ENCODE measurements at places on chromosomes 13 and 19.

DNA sequence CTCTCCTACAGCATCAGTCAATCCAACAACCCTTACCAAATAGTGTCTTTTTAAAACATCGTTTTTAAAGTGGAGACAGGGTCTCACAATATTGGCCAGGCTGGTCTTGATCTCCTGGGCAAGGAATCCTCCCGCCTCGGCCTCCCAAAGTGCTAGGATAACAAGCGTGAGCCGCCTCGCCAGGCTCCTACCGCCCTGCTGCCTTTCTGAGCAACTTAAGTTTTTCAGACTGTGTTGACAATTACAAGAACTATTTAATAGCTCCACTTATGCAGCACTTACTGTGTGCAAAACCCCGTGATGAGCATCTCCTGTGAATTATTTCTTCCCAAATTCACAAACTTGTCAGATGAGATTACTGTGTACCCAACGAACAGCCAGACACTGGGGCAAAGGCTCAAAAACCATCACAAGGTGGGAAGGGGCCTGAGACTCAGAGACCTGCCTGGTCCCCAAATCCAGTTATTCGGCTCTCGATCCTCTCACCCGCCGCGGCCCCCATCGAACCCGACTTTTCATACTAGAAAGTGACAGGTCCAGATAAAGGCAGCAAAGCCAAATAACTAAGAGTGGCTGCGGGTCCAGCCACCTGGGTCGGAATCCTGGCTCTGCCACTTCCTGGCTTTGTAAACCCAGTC is 581 bp downstream of the RPL18 start:
- DNase-seq: no peak

DNA sequence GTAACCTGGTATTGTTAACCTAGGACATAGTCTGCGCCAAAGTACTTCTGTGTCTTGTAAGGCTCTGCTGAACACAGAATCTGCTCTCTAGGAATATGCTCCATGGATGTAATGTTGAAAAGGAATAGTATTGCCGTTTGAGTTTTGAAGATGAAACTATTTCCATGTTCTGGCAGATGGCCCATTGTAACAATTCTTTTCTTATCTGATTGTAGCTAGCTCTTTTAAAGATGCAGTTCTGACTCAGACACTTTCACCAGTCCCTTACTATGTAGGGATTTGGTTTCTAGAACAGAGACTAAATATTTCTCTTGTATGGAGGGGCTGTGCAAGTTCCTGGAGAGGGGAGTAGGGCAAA is 185.6 kb downstream of the MTUS2 start:
- DNase-seq: no peak

DNA sequence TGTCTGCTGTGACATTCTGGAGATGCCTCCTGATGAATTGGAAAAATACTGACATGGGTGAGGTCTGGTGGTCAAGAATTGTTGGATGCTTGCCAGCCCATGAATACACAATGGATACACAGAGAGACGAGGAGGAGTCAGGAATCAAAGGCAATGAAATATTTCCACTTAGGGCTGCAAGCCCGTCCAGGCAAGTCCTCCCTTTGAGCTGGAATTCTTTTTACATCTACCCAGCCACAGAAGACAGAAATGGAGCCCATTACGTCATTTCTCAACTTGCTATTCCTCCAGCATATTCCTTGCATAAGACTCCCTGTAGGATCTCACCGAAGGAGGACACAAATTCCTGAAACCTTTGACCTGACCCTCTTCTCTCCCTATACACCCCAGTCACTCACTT is 15.7 kb upstream of the IGFL4 start:
- no peak for DNase-seq

- no peak for DNase-seq
These were observed 23.0 kb upstream of the OLFM4 start for GRCh38 chr13:53005626-53006025.

- DNase-seq: no peak
These were observed 3.9 kb downstream of the ZNF266 start for GRCh38 chr19:9431475-9431874.

DNA sequence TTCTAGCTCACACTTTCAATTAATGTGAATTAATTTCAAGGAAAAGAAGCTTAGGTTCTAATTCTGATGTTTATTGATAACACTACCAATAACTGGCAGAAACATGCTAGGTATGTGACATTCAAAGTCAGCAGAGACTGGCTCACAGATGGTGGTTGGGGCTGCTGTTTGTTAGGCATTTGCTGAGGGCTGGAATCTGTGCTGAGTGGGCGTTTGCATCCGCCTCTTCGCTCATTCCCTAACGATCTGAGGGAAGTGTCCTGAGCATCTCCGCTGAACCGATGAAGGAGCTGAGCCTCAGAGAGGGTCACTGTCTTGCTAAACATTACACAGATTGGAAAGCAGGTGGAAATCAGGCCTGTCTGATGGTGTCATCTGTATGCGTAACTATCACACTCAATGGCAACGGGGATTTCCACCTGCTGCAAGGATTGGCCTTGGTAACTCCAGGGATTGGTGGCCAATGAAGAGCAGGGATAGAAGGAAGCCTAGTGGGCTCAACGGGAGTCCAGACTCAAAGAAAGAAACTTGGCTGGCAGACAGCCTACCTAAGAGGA is 338.9 kb downstream of the TEX29 start:
- no peak for DNase-seq

DNA sequence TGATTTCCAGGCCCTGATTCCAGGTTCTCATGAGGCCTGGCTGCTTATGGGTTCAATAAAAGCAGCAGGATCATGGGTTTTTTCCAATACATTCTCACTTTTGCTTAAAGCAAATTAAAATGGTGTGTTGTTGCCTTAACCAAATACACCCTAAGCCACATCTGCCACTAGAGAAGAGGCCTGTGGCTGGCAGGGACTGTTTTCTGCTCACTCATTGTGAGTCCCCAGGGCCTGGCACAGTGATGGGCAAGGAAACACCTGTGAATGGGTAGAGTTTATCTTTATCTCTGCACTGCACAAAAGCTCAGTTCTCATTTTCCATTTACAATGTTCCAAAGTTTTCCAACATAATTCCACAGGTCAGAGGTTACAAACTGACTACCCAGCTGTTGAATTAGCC is 726.0 kb downstream of the UQCRFS1 start:
- DNase-seq: no peak

GRCh38 chr13:31605076-31605860 is 134.1 kb upstream of the RXFP2 start:
- no peak for DNase-seq

DNA sequence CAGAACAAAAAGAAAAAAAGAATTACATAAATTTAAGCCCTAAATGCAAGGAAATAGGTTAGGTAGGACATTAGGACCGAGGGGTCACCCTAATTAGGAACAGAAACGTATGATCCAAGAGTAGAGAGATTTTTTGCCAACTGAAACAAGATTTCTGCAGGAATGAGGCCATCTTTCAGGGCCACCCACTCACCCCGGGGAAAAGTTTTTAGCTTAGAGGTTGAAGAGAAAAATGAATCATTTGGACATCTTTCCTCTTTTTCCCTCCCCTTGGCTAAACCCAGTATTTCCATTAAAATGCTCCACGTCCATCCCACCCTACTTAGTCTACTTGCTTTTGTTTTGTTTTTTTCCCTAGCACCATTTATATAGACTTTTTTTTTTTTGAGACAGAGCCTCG is 10.6 kb upstream of the PNMA8A start:
- DNase-seq: no peak

GRCh38 chr19:3282155-3282554 is 57.7 kb downstream of the CELF5 start:
- DNase-seq: no peak

DNA sequence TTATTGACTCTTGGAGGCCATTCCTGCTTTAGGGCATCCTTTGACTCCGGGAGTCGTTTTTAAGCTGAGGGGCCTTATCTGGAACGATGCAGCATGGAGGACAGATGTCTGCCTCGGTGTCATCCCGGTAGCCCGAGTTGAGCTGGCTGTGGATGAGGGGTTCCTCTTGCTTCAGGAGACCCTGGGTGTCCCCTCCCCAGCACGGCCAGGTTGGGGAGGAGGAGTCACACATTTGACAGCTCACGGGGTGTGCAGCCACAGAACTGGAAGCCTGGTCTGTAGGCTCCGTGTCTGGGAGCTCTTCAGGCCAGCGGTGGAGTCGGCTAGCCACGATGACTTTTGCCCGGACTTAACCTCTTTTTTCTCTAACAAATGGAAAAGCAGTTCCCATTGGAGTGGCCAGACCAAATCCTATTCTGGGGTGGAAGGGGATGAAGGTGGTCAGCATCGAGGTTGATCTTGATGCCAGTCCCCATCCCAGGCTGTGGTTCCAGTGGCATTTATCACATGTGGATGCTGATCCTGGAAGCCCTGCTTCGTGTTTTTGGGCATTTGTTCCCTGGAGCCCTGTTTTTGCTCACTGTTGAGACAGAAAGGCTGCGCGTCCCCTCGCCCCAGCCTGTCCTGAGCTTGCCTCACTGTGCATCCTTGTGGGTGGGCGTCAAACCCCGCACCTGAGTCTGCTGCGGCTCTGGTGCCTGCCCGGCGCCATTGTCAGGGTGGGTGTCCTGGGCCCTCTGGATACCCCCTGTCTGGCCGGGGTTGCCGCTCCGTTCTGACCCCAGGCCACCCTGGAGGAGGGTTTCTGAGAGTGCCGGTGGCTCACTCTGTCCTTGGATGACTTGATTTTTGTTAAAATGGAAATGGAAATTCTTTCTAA is 12.0 kb downstream of the TFDP1 start:
- no peak for DNase-seq

GRCh38 chr13:111031531-111031961 is 83.6 kb upstream of the ARHGEF7 start:
- no peak for DNase-seq

GRCh38 chr13:46176756-46177155 is 5.2 kb downstream of the LCP1 start:
- DNase-seq: no peak

DNA sequence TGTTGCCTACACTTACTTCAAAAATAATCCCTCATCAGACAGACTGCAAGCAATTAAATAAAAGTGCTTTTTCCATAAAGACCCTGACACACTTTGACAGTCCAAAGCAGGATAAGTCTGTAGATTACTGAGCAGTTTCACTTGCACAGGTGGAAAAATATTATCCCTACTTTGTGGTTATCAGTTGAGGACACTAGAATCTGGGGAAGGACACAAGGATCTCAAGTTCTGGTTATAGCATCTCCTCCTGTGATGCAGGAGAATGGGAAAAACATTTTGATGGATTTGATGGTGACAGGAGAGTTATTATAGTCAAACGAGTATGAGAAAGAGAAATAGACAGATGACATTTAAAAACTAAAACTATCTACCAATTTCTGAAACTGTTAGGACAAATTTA is 122.9 kb upstream of the PCDH9 start:
- DNase-seq: no peak

DNA sequence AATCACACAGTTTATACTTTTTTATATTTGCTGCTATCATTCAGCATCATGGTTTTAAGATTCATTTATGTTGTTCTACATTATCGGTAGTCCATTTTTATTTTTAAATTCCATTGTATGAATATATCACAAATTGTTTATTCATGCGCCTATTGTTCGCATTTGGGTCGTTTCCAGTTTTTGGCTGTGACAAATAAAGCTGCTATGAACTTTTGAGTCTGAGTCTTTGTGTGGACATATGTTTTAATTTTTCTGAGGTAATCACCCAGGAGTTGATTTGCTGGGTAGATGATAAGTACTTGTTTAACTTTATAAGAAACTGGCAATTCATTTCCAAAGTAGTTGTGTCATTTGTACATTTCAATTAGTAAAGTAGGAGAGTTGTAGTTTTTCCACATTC is 74.2 kb upstream of the CSNK1A1L start:
- DNase-seq: no peak

DNA sequence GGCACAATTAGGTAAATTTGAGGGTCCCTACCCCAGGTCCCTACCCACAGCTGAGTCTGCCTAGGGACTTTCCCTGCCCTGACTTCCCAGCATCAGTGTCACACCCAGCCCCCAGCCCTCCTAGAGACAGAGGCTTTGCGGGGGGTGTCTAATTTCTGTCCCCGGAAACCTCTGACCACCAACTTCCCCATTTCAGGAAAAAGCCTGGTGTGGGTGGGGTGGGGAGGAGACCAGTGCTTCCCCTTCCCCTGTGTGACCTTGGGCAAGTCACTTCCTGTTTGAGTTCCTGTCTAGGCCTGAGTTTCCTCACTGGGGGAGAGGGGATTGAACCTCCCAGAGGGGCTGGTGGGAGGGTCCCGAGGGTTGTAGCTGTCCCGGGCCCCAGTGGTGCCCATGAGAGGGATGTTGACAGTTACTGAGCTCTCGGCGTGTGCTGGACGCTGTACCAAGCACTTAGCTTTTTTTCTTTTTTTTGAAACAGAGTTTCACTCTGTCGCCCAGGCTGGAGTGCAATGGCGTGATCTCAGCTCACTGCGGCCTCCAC is 7.9 kb downstream of the VASP start:
- DNase-seq: no peak

GRCh38 chr19:36688058-36688457 is 646 bp downstream of the ZNF567 start:
- no peak for DNase-seq

- DNase-seq: peak; percentile 39
These were observed 24.2 kb downstream of the PPP1R37 start for GRCh38 chr19:45117167-45117594.

- DNase-seq: no peak
These were observed 1.2 kb downstream of the ZNF347 start for GRCh38 chr19:53157626-53158025.

DNA sequence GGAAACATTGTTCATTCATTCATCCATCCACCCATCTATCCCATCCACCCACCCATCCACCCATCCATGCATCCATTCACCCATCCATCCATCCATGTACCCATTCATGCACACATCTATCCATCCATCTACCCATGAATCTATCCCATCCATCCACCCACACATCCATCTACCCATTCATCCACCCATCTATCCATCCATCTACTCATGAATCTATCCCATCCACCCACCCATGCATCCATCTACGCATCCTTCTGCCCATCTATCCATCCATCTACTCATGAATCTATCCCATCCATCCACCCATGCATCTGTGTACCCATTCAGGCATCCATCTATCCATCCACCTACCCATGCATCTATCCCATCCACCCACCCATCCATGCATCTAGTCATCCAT is 51.6 kb upstream of the URI1 start:
- no peak for DNase-seq

DNA sequence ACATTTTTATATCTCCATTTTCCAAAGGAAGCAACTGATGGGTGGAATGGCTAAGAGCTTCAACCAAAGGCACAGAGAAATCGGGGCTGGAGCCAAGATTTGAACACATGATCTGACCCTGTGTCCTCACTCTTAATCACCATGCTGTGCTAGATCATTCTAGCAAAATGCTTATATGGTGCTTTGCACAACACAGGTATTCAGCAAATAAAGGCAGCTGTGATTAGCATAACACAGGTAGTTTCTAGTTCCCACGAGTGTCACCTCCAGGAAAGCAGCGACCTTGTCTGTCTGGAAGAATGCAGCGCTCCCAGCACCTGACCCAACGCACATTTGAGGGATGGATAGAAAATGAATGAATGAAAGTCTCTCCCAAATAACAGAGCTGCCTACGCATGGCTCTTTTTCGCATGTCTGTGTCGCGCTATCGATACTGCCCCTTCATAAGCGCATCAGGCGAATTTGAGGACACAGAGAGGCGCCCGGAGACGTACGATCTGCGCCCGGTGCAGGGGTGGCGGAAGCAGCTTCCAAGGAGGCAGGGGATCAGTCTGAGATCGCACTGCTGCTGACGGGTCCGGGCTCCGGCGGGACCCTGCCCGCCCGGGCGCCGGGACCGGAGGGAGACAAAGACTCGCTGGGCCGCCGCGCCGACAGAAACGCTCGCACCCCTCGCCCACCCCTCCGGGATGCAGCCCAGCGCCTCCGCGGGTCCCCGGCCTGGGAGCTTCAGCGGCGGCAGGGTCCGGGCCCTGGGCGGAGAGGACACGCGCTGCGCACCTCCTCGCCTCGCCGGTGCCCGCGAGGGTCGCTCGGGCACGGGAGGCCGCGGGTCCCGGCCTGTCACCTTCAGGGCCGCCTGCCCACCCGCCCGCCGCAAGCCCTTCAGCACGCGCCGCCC is 609 bp downstream of the EPS15L1 start:
- DNase-seq: no peak

All from stimulated activated CD4-positive, alpha-beta T cell treated with anti-CD3 and anti-CD28 coated beads, TNF-alpha, amount 100 ng/mL, for 4 hours (primary cell).